ENCODE measurements at places on chromosomes 5 and 9.

GRCh38 chr9:127502706-127503378, 51.5 kb downstream of the LRSAM1 start:
- no peak for DNase-seq

- DNase-seq: no peak
Observed at GRCh38 chr9:94289691-94290090, 30.6 kb downstream of the ZNF169 start.

DNA sequence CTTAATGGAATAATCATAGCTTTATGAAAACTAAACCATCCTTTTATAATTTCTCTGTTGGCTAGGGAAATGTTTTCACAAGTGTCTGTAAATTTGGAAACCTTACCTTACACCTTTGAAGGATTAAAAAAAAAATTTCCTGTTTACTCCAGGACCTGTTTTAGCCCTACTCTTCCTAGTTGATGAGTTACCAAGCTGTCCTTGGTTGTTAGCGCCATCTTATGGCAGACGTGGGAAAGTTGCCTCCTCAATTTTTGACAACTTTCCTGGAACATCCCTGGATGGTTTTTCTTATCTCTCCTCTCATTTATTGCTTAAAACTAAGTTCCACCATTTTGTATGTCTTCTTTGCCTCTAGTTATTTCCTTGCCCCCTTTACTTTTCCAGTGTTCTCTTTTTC, 25.7 kb downstream of the ZSWIM6 start:
- no peak for DNase-seq

DNA sequence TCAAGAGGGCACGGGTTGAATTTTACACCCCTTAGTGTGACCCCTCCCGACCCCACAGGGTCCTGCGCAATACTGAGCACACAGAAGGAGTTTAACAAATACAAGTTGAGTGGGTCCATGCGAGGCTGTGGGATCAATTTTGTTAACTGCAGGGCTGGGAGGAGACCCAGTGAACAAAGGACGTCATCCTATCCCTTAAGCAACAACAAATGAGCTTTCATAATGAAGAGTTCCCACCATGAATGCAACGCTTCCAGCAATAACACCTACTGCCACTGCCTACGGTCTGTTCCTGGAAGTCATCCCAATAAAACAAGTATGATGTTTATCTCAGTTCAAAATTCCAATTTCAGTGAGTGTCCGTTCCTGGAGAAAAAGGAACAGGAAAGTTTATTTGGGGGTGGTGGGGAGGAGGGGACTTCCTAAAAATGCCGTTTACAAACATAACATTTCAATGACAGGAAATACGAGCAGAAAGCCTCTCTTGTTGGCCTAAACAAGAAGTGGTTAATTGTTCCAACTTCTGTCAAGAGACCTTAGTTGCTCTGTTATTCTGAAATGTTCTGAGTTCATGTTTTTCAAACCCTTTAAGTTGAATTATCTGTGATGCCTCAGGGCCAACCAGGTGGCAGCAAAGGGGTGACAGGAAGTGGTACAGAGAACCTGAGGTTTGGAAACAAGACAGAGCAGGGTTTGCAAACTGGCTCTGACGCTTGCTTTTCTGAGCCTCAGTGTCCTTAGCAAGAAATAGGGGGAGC, 65.8 kb upstream of the PLPP6 start:
- DNase-seq: no peak

- DNase-seq: no peak
Observed at GRCh38 chr9:81211741-81212140, 477.6 kb downstream of the TLE1 start.

GRCh38 chr5:35212122-35212982, 17.9 kb downstream of the PRLR start:
- DNase-seq: no peak

DNA sequence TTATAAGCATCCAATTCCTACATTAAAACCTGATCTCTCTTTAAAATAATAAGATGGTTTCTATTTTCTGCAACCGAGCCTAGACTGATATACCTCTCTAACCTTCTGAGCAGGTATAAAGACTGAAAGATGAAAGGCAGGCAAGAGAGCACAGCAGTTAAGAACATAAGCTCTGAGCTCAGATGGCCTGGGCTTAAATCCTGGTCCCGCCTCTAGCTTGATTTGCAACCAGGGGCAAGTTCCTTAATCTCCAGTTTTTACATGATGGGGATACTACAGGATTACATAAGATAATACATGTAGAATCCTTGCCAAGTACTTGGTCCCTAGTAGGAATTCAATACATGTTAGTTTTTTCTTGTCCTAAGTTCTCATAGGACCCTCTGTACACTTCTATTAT, 33.9 kb downstream of the SLC24A2 start:
- DNase-seq: no peak

DNA sequence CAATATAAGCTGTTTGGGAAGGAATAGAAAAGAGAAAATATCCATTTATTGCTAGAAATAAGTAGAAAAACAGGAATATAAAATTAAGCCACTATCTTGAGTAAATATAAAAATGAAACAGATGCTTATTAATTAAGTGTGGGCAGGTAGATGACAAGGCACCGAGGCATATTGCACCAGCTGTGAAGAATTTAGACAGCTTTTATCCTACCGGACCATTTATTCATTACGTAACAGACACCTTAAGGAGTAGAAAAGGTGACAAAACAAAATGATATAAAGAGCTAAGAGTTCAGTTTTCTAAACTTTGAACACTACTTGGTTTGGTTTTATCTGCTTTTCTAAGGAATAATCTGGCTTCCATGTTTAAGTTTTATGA, 404.1 kb downstream of the PTPRD start:
- DNase-seq: no peak

GRCh38 chr9:29203244-29203930, 1630.1 kb upstream of the C9orf72 start:
- no peak for DNase-seq

DNA sequence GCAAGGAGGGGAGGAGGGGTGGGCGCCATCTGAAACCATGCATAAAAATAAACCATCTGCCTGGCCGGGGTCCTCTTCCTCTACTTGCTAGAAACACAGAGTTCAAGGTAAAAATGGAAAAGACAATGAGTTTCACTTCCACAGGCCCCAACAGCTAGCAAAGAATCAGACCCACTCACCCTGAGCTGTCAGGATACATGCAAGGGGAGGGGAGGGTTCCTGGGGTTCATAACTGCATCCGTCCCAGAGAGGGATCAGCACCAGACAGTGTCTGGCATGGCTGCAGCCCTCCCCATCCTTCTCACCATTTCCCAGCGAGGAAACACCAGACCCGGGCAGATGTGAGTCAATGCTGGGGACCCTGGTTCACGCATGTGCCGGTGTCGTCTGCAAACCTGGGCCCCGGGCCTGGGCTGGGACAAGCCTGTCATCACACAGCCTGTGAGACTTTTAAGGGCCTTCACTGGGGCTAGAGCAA, 55.4 kb downstream of the SEMA4D start:
- no peak for DNase-seq

- no peak for DNase-seq
Observed at GRCh38 chr5:113382731-113383130, 52.1 kb downstream of the TSSK1B start.

DNA sequence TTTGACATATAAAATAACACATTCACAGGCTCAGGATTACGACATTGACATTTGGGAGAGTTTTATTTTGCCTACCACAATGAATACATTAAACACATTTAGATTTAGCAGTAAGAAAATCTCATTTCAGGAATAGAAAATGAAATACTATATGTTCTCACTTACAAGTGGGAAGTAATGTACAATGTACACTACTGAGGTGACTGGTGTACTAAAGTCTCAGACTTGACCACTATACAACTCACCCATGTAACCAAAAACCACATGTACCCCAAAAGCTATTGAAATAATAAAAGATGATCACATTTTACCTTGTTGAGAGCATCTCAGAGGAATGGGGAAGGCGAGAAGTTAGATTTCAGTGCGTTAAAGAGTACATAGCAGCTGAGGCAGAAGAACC, 1202.4 kb upstream of the SEMA6A start:
- DNase-seq: no peak

DNA sequence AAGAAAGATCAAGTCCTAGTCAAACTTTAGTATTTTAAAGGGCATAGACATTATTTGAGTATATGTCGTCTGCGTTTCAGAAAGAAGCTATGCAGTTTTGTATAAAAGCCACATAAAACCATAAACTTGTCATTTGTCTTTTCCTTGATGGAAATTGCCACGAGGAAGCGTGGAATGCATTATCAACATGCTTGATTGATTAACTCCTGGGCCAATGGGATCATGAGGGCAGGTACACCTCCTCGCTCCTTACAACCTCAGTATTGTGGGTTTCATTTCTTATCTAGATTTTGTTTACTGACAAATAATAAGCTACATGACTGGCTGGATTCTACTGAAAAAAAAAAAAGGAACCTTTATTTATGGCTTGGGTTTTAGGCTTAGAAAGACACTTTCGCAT, 122.5 kb upstream of the RFX3 start:
- DNase-seq: no peak

DNA sequence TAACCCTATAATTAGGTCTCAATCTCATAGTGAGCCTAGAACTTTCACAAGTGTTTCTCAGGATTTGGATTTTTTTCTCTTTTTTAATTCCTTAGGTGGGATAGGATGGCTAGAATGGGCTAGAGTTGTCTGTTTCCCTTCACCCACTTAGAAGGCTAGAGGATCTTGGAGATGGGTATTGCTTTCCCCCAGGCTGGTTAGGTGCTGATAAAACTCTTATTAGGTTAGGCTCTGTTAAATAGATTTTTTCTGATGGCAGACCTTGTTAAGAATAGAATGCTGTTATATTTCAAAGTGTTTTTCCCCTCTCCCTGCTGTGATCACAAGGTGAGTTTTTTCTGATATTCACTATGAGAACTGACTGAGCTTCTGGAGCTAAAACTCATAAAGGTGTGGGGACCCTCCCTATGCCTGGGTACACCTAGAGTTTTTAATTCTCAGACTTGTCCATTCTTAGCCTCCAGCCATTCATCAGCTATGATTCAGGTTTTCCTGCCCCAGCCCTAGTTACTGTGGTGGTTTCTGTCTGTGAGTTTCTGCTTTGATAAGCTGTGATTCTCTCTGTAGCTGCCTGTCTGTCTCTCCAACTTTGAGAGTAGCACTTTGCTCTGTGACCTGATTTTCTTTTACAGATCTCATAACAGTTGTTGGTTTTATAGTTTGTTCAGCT, 132.4 kb downstream of the HACD4 start:
- no peak for DNase-seq

- DNase-seq: no peak
Observed at GRCh38 chr5:139524446-139524845, 36.7 kb upstream of the UBE2D2 start.

DNA sequence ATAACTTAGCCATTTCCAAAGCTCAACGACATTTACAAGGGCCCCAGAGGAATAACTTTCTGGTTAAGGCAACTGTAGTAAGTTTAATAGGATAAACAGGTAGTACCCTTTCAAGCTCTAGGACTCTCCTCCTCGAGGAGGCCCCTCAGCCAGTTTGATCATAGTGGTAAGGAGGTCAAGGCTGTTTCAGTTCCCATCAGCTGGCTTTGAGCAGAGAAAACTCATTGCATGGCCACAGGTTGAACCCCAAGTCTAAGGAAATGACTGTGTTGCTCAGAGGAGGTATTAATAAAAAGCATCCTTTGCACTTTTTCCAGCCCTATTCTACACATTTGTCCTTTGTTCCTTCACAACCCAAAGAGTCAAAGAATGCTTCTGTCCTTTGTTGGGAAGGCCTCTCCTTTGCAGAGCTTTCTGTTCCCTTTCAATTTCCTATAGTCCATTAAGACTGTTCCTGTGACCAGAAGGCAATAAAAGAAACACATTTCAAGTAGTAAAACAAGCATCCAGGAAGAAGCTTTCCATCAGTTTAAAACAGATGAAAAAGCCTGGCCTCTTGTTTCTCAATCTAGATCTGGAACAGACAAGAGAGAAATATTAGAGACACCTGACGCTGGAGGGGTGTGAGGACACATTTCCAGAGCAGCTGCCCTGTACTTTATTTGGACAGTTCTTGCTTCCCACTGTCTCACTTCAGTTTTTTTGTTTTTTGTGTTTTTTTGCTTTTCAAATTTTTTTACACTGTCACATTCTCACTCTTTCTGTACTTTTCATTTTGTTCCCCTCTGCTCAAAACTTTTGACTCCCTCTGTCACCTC, 54.1 kb downstream of the PRRC1 start:
- DNase-seq: no peak

DNA sequence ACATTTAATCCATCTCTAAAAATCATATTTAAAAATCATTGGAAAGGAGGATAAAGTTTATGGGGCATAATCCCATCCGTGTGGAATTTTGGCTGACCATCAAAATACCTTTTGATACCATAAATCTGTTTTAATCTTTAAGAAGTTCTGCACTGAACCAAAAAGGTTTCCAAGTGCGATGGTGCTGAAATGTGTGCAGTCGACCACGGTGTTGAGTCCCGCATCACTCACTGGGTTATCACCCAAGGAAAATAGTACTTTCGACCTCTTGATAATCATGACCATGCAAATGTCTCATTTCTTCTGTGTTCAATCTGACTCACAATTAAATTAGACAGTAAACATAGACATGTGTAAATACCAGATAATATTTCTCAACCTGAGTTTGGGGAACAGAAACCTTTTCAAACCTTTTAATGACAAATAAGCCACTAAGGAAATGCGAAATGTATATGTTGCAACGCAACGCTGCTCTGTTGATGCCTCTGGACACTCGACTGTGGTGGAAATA, 62.0 kb upstream of the CDH6 start:
- DNase-seq: no peak

- no peak for DNase-seq
Observed at GRCh38 chr9:105246656-105247173, 2.3 kb downstream of the SLC44A1 start.

DNA sequence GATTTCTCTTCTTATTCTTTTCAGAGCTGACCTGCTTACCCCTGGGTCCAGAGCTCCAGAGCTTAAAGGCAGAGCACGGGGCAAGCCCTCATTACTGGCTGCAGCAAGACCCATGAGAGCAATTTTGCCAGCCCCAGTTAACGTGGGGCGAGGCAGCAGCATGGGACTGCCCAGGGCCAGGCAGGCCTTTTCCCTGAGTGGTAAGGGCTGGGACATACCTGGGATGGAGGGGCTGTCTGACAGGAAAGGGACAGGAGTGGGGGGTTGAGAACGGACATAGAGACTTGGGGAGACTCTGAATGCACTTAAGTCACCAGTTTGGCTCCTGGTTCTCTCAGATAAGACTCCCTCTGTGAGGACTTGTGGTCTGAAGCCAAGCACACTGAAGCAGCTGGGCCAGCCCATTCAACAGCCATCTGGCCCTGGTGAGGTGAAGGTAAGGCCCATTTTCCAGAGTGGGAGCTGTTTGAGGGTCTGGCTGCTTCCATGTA, 26.2 kb downstream of the HMGXB3 start:
- no peak for DNase-seq

- no peak for DNase-seq
Observed at GRCh38 chr5:34913072-34913471, 2.2 kb downstream of the RAD1 start.
